ENCODE measurements at places on chromosomes 1 and 21.
A peak's percentile ranks its signal among the peaks of the same experiment; 100 is the strongest.

DNA sequence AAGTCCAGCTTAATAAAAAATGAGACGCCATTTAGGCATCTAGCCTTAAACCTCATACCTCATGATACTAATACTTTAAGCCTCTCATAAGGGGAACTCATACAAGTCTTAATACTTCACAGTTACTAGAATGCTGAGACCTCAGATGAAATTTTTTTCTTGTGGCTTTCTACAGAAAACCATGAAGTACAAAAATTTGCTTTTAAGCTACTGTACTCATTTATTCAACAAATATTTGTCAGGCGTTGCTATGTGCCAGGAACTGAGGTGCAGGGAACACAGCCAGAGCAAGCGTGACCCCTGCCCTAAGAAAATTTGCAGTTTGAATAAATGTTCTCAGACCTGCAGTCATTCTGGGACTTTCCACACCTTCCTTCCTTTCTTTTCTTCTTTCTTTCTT, 150.6 kb downstream of the MRPL39 start:
- no peak for DNase-seq

- DNase-seq = no peak
Measured at GRCh38 chr1:3584915-3585314, 26.4 kb downstream of the MEGF6 start.

- DNase-seq = peak; percentile 77
Measured at GRCh38 chr1:178133239-178133989, 39.5 kb downstream of the RASAL2 start.

- DNase-seq = no peak
Measured at GRCh38 chr1:151255381-151255780, 847 bp downstream of the PSMD4 start.

- no peak for DNase-seq
Measured at GRCh38 chr1:78240755-78241154, 195.0 kb downstream of the GIPC2 start.

DNA sequence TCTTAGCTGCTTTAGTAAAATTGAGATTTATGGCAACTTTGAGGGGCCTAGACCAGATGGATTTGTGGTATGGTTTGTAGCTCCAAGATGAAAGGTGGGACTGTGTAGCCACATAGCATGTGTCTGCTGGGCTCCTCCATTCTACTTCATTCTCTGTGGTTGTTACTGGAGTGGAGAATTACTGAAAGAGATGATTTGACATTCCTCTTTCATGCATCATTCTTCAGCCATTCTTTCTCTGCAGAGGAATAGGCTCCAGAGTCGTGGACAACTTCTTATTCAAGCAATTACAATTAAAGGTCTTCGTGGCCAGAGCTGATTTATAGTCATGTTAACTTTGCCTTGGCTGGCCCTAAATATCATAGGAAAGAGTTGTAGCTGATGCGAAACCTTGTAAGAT, 328.9 kb downstream of the PAPPA2 start:
- DNase-seq = no peak

- no peak for DNase-seq
Measured at GRCh38 chr1:2543543-2544092, 12.6 kb upstream of the TNFRSF14 start.

DNA sequence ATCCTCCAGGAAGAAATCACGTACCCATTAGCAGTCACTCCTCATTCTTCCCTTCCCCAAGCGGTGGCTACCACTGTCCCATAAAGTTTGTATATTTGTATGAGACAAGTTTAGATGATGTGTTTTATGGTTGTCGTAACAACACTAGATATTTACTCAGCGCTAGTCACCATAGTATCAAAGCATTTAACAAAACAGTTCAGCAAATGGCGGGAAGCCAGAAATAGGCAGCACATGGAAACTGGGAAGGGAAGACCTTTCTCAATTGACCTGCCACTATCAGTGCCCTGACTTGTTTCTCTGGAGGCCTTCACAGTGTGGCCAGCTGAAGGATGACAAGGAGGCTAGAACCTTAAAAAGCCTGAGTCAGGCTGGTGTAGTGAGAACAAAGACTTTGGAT, 31.1 kb downstream of the CNST start:
- DNase-seq = no peak

DNA sequence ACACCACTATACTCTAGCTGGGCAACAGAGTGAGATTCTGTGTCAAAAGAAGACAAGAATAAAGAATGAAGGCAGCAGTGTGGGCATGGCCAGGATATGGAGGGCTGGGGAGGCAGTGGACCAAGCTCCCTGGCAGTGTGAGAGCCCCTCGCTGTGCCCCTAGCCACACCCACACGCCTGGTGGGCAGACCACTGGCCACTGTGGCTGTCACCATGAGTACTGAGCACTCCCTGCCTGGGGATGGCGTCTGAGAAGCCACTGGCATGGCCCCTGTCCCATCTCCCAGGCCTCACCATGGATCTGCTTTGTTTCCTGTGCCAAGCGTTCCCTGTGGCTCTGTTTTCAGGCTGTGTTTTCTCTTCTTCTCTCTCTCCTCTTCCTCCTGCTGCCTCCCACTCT, 51.7 kb downstream of the STUM start:
- no peak for DNase-seq

DNA sequence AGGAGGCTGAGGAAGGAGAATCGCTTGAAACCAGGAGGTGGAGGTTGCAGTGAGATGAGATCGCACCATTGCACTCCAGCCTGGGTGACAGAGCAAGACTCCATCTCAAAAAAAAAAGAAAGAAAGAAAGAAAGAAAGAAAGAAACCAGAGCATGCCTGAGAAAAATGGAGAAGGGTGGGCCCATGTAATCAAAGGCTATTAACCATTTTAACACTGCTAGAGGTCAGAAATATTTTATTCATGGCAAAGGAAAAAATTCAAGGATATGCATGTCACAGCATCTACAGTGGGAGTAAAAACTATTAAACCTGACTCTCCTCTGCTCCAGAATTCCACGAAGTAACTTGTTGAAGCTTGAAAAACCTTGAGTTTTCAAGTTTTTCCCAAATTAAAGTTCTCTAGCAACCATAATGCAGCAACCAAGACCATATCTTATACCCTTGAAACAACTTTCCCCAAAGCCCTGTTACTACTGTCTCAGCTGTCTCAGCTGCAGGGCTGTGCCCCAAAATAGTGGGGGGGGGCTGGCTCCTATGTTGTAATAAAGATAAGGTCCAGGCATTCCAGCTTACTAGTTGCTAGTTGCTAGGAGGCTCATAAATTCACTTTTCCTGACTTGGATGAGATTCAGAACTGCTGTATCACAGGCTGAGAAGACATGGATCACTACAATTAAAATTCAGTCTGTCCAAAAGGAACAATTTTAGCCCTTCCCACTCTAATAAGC, 112.9 kb upstream of the SOD1 start:
- DNase-seq = no peak

DNA sequence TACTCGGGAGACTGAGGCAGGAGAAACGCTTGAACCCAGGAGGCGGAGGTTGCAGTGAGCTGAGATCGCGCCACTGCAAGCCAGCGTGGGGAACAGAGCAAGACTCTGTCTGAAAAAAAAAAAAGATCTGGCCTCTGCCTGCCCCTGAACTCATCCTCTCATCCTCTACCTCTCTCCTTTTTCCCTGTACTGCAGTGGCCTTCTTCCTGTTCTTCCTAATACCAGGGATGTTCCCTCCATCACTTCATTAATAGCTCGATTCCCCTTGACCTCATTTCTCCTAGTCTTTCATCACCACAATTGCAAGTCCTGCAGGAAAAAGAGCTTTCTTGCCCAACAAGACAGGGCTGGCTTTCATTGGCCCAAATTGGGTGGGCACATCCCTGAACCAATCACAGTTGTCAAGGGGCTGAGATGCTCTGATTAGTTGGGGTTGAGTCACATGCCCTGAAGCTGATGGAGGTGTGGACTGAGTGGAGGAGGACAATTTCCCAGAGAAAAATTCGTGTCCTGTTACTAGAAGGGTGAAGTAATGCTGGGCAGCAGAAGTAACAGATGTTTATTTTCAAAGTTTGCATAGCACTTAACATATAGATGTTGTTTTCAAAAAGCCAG, 86.8 kb upstream of the PUM1 start:
- DNase-seq = peak; percentile 12

DNA sequence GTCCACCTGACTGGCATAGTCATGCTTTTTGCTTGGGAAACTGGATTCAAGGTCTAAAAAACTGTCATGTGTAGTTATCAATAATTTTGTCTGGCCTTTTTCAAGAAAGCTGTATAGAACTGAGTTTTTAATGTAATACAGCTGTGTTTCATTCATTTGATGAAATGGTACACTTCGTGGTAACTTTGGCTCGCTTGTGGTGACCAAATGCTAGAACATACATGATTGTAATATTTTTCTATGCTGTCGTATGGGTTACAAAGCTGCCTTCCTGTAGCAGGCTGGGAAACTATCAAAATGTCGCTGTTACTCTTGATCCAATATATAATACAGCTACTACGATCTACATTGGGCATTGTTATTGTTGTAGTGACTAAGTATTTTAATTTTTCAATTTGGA, 2.1 kb downstream of the LRRC42 start:
- DNase-seq = no peak

GRCh38 chr21:20151741-20152140, 846.5 kb upstream of the NCAM2 start:
- DNase-seq = no peak
